ENCODE measurements at places on chromosomes 5 and 9.

GRCh38 chr5:60886158-60886557, 42.1 kb upstream of the ELOVL7 start:
- no peak for DNase-seq

DNA sequence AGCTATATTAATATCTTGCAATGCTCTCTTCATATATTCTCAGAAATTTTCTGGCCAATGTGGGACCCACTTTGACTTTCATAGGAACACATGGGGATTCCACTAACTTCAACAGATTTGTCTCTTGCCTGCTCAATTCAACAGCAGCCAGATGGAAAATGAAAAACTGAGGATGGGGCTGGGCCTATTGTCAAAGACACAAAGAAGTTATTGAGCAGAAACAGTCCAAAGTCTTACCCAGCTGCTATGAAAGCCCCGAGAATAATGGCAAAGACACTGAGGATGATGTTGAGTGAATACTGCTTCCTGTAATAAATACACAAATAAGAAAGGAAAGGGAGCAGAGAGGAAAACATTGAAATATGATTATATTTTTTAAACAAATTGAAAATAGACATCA, 32.6 kb downstream of the SLC35D2 start:
- DNase-seq = no peak

- DNase-seq = no peak
Observed at GRCh38 chr9:122781671-122782070, 7.1 kb upstream of the OR5C1 start.

DNA sequence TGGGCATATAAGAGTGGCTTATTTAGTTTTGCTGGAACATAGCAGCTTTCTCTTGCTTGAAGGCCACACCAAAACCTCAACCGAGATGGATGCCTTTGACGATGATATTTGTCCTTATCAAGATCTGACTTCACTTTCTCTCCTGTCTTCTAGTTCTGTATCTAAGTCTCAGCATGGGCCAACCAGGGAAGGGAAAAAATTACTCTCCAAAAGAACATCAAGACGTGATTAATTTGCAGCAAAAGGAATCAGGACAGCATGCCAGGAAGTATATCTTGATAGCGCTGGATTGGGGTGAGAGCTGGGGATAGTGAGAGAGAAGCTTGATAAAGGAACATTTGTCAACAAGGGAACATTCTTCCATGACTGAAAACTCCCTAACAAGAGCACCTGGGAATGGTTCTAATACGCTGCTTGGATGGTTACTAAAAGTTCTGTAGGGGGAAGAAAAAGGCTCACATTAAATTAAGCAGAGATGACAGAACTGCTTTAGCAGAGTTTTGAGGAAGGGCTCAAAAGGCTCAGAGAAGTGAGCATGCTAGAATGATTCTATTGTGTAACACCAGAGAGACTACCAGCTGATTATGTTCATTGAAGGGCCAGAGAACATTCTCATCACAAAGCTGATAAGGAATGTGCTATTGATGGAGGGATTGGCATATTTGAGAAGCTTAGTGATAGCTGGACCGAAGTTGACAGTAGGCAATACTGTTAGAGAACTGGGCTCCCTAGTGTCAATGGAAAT, 21.6 kb upstream of the ANXA1 start:
- DNase-seq = no peak

DNA sequence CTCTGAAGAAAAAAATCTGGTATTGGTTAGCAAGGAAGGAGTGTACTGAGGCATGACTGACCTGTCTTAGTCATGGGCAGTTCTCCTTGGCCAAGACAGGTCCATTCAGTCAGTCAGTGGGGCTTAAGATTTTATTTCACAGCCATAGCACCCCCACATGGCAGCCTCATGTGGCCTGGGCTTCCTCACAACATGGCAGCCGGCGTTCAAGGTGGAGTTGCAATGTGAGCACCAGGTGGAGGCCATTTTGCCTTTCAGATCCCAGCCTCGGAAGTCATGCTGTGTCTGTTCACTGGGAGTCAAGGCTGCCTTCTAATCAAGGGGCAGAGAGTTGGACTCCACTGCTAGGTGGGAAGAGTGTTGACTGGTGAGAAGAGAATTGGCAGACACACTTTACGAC, 10.3 kb upstream of the CARD19 start:
- no peak for DNase-seq

- DNase-seq = peak; percentile 80
Observed at GRCh38 chr5:35136386-35136785, 88.6 kb upstream of the AGXT2 start.

DNA sequence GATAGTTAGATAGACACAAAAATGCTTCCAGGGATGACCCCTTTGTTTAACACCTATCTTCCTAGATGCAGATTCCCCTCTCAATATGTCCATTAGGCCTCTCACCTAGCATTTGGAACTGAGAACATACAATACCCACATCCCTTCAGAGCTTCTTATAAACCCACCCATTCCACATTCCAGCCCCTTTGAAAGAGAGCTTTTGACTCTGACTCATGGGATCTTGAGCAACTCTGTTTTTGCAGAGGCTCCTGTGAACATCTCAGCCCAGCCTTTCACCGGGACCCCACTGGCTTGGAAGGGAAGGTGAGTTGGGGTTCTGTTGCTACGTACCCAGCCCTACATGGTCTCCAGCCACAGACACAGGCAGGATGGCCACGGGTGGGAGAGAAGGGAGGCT, 195.5 kb downstream of the FRMD3 start:
- no peak for DNase-seq

- peak; percentile 92 for DNase-seq
Observed at GRCh38 chr5:132259069-132259851, 1.8 kb downstream of the PDLIM4 start.

DNA sequence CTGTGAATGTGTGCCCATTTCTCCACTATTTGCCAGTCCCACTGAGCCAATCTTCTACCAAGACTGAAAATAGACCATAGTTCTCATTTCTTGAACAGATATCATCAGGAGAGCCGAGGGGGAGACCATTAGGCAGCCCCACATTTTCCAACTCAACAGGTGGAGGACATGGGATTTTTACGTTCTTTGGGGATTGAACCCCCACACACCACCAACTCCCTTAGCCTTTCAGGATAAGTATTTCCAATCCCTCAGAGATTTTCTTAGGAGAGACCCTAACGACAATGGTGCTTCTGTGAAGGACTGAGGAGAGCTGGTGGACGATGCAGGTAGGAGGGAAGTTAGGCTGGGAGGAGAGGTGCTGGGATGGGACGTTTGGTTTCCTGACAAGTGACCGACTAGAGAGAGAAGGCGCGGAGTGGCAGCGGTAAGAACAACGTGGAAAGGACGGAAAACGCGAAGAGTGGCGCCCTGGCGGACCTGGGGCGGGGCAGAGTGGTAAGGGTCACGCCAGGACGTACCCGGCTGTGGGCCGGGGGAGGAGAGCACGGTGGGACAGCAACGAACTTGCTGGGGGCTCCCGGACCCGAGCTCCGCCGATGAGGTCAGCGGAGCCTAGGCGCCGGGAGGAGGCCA, 681 bp upstream of the CHSY3 start:
- no peak for DNase-seq

GRCh38 chr5:40485021-40485998, 194.4 kb upstream of the PTGER4 start:
- DNase-seq = no peak

DNA sequence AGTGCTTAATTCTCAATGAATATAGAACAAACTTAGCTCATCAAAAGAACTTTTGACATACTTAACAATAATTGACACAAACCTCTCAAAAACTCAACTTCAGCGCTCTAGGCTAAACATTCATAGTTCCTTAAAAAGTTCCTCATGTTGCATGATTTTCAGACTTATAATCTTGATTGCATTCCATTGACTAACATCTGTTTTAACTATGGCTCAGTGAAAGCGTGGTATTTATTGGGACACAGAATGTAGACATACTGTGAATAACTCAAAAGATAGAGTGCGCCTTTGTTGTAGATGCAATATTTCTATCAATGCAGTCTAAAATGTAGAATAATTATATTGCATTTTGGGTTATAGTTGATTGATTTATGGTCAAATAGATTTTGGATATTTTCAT, 227.1 kb upstream of the HAPLN1 start:
- no peak for DNase-seq

GRCh38 chr9:116390303-116391228, 237.0 kb downstream of the PAPPA start:
- DNase-seq = no peak

Measured in astrocyte of the spinal cord (primary cell).